ENCODE measurements at places on chromosomes 11 and 22. TPM values are rescaled to one million over a fixed set of nuclear protein-coding genes. Genes with fewer than 3 reads are reported as not detected.

- peak; percentile 29 for DNase-seq
Observed at GRCh38 chr11:33500861-33501479, 199.7 kb downstream of the C11orf91 start.

GRCh38 chr11:40133498-40133897, 1326.0 kb downstream of the LRRC4C start:
- DNase-seq: no peak

DNA sequence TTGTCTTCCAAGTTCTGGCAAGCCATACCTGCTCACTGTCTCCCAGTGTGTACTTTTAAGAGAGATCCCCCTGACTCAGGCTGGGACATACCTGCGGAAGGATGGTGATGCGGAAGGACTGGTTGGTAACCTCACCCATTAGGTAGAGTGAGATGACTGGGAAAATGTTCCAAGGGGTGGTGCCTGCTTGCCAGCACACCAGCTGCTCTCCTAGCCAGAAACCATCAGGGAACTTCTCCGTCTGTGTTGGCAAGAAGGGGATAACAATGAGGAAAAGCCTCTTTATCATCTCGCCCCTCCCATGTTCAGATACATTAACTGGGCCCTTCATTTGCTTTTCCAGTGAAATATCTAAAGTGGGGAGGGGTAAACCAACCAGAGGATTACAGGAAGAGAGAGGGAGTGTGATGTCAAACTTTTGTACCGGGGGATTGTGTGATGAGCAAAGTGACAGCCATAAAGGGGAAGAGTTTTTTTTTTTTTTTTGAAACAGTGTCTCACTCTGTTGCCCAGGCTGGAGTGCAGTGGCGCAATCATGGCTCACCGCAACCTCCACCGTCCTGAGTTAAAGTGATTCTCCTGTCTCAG, at the start of gene BACE1-AS:
BACE1-AS (plus strand) TSS at position 538 of the 588 bp plus-strand sequence.
- no peak for DNase-seq

DNA sequence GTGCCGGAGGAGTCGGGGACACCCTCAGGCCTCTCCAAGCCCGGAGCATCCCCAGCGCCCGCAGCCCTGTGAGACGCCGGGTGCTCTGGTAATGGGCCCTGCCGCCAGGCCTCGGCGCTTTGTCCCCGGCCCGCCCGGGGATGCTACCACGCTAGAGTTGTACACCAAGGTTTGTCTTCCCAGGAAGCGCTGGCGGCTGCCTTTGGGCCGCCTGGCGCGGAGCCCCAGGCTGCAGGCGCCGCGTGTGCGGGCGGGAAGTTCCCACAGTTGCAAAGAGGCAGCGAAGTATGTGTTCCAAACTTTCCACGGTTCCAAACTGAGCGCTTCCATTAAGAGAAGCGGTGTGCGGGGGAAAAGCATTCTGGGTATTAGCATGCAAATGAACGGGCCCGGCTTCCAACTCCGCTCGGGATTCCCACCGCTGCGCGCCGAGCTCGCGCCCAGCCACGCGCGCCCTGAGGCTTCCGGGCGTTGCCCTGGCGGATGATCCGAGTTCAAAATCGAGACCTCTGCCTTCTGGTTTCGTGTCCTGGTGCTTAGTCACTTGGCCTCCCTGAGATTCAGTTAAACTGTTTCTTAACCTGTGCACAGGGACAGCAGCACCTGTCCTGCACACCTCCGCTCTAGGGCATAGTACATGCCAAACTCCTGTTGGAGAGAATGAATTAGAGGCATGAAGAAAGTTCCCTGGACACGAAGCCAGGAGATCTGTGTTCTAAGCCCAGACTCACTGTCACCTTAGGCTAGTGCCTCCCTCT, 1.3 kb upstream of the PATZ1 start:
- peak; percentile 31 for DNase-seq

- DNase-seq: no peak
Observed at GRCh38 chr11:128704517-128704916, 10.6 kb downstream of the FLI1 start.

- no peak for DNase-seq
Observed at GRCh38 chr11:59559886-59560285, 48.5 kb downstream of the OR4D9 start.

DNA sequence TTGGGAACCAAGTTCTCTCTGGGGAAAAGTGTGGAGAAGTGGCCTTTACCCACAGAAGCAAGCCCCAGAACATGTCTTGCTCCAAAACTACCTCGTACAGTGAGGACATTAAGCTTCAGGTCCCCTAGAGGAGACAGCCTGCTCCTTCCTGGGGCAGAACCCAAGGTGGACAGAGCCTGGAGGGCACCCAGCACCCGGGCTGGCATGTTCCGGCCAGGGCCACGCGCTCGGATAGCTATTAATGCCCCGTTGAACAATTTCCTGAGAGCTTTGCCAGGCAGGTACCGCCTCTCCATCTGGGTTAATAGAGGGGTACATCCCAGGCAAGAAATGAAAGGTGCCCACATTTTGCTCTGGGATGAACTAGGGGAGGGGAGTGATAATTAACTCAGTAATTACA, 169.0 kb upstream of the GRK3 start:
- DNase-seq: no peak

GRCh38 chr22:46183733-46184132, 33.4 kb downstream of the PPARA start:
- no peak for DNase-seq

- no peak for DNase-seq
Observed at GRCh38 chr22:38038890-38039812, 18.1 kb upstream of the PICK1 start.

The PVALB gene
- not detected for total RNA-seq

The CRYBB2 gene
- not detected for total RNA-seq

The FAM227A gene
- total RNA-seq: 3.3 TPM
